ENCODE measurements at places on chromosomes 3 and 15. TPM values are rescaled to one million over a fixed set of nuclear protein-coding genes. Genes with fewer than 3 reads are reported as not detected.

DNA sequence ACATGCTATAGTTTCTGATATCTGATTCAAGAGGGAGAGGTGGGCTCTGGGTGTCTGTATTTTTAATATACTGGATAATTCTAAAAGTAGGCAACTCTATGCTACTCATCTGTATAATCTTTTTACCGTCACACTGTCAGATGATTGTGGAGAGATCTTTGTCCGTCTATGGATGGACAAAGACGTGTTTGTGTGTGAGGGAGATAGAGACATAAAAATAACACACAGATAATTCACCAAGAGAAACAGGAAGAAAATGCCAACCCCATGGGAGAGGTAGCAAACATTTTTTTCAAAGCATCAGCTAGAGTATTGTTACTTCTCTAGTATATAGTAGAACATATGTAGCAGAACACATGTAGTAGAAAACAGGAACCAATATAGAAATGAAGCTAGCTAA lies 346.1 kb downstream of the AGBL1 start:
- DNase-seq: no peak

GRCh38 chr3:176780766-176781165 lies 416.5 kb downstream of the TBL1XR1 start:
- DNase-seq: peak; percentile 1

DNA sequence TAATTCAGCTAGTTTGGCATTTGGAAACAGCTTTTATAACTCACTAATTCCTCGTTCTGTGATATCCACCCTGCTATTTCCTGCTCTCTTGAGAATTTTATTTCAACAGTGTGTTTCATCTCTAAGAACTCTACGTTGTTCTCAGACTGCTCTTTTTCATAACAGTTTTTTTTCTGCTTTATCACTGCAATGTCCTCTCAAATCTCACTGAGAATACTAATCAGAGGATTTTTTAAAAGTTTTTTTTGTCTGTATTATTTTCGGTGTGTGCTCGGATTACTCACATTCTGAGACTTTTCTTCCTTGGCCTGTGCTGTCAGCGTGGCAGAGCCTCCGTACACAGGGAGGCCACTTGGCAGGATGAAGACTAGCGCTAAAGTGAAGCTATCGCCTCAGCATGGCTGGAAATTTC lies 59.4 kb upstream of the NEO1 start:
- no peak for DNase-seq

- DNase-seq: no peak
Observed at GRCh38 chr15:32878869-32879805, 161.3 kb downstream of the GREM1 start.

- DNase-seq: peak; percentile 20
Observed at GRCh38 chr3:9122732-9123364, 126.6 kb downstream of the SRGAP3 start.

- DNase-seq: no peak
Observed at GRCh38 chr3:39408493-39409372, 2.2 kb downstream of the RPSA start.

DNA sequence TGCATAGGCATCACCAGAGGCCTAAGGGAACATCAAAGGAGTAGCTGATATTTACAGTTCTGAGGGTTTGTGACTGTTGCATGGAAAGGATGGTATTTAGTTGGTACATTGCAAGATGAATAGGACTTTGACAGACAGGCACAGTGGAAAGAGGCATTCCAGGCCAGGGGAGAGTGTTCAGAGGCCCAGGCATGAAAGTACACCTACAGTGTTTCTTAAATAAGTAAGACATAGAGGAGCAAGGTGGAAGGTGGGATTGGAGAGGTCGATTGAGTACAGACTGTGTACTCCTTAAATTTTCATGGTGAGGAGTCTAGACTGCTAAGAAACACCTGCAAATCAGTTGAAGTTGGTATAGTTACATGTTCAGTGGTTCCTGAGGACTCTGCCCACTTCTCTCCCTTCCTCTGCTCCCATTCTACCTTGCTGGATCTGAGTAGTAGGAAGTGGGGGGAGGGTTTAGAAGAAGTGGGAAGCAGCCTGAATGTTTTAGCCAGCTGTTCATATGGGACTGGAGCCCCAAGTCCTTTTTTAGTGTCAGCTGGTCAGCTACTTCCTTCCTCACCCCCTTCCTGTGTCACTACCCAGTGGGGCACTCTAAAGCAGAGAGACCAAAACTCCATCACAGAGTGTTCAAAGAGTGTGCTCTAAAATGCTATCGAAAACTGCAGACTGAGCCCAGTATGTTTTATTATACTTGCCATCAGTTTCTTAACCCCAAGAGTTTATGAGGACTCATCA lies 14.0 kb downstream of the KLHL18 start:
- no peak for DNase-seq

GRCh38 chr3:120648290-120648689 lies 33.7 kb downstream of the HGD start:
- no peak for DNase-seq

DNA sequence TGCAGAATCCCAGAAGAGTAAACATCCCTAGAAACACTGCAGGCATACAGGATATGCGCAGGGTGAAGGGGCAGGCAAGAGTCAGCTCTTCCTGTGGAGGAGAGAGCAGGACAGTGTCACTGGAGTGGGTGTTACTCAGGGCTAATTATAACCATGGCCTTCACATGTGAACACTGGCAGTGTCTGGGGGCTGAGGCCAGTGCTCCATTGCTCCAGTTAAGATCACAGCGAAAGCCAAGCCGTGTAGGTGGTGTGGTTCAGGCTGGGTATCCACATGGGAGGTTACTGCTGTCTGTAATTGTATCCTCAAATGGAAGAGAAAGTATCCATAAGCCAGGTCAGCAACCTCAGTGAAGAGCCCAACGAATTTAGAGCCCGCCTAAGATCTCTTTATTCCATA lies 84.6 kb downstream of the MESD start:
- no peak for DNase-seq

DNA sequence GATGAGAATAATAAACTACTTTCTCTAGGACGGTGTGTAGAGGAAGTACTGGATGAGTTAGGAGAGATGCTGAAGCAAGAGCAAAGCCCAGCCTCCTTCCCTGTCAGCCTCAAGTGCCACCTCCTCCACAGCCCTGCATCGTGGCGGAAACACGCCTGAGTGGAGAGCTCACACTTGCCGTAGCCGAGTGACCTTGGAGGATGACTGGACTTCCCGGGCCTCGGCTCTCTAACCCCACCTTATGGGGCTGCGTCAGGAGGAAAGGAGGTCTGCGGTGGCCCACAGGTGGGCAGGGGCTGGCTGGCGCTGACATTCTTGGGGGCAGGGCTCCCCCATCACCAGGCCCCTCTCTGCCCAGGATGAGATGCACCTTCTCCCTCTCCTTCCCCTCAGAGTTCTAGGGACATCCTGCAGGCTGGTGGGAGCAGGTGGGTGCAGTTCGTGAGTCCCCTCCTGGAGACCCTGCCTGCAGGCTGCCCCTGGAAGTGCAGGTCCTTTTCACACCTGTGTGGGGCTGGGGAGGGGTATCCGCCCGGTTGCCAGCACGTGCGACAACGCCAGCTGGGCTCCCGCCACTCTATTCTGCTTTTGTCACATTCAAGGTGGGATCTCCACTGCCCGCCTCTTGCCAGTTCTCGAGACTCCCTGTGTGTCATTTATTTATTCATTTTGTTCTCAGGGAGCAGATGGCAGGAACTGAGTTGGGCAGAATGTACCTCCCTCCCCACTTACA lies 175.2 kb downstream of the MEGF11 start:
- no peak for DNase-seq

DNA sequence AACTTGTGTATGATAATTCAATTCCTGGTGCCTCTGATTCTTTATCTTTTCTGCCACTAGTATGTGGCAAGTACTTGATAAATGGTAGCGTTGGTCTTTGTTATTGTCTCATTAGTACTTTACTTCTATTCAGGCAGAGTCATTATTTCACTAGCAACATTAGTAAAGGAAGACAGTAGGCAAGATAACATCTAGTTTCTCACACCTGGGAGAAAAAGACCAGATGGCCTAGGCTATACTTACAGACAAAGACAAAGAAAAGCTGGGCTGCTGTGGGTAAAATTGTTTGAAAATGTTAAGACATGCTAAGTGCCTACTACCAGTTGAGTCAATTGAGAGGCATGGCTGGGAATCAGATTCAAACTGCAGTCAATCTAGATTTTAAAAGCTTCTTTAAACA lies 198.7 kb upstream of the CMC1 start:
- no peak for DNase-seq

DNA sequence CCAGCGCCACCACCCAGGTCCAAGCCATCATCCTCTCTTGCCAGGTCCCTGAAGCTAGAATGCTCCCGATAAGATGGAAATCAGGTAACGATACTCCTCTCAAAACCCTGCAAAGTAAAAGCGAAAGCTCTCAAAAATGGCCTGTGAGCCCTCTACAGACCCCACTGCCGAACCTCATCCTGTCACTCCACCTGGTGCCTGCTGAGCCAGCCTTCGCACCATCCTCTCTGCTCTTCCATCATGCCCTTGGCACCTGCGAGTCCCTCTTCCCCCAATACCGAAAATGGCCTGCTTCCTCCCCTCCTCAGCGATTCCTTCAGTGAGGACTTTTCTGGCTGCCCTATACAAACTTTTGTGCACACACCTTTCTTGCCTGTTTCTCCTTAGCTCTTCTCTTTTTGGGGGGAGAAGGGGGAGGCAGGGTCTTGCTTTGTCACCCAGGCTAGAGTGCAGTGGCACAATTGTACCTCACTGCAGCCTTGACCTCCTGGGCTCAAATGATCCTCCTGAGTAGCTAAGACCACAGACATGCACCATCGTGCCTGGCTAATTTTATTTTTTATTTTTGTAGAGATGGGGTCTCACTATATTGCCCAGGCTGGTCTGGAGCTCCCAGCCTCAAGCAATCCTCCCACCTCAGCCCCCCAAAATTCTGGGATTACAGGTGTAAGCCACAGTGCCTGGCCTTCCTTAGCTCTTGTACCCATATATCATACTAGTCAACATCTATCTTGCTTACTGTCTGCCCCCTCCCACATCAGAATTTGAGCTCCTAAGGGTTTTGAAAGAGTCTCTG lies 3.0 kb downstream of the IDH2 start:
- no peak for DNase-seq

- DNase-seq: no peak
Observed at GRCh38 chr15:78715434-78715833, 74.4 kb upstream of the CHRNB4 start.

- no peak for DNase-seq
Observed at GRCh38 chr15:37220949-37221670, 120.8 kb upstream of the MEIS2 start.

DNA sequence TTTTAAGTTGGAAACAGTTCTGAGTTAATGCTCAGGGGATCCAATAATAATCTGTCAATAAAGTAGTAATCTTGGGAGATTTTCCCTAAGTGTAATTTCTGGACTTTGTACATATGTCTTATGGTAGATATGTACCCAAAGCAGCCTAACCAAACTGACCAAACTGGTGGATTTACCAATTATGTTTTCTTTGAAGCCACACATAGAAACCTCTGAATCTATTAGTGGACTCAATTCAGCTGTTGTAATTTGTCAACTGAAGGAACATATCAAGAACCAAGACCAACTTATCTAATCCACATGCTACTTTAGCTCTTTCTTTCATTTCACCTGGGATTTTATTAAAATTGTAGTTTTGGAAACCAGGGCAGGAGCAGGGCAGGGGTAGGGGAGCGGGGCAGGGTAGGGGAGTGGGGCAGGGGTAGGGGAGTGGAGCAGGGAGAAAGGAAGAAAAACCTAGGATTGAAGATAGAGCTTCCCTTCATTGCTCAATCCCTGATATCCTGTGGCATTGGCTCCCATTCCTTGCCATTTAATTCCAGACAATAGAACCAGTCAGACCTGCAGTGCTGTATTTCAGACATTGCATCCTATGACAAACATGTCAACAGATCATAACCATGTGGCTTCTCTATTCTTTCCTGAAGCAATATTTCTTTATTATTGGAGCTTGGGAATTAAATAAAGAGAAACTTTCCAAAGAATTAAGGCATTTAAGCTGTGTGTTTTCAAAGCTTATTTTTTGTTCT lies 101.8 kb downstream of the NFKBIZ start:
- peak; percentile 67 for DNase-seq

- DNase-seq: no peak
Observed at GRCh38 chr15:36265422-36265821, 314.0 kb upstream of the CDIN1 start.

- DNase-seq: no peak
Observed at GRCh38 chr3:40333416-40333815, 23.9 kb downstream of the EIF1B start.

DNA sequence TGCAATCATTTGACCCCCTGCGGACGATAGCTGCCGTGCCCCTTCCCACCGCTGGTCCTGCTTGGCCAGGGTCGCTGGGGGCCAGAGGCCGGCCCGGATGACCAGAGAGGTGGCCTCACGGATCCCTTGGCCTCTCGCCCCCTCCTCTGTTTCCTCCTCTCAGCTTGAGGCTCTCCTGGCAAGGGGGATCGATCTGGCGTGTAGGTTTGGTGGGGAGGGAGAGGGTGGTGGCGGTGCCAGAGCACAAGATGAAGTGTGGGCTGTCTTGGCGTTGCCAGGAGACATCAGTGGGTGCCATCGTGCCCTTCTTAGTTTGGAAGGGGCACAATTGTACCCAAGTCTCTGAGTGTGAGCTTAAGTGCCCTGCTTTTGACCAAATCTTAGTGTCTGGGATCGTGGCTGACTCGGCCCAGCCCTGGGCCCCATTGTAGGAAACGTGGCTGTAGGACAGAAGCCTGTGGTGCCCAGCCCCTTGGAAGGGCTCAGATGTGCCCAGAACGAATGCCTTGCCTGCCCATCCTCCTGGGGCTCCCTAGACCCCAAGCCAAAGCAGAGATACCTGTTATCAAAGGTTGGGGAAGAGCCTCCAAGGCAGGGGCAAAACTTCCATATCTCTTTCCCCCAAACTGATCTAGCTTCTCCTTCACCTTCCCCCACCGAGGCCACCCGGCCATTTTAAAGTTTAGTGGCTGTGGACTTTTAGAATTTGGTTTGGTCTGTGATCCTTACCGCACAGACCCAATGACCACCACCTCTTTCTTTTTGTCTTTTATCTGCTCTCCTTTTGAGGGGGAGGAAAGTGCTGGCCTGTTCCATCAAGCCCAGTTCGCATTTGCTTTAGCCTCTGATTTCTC lies 14.4 kb downstream of the NR2F2 start:
- DNase-seq: peak; percentile 56

GRCh38 chr3:118000219-118000618 lies 1034.4 kb downstream of the IGSF11 start:
- no peak for DNase-seq

- peak; percentile 86 for DNase-seq
Observed at GRCh38 chr3:177589911-177590381, 392.7 kb upstream of the TBL1XR1 start.

- DNase-seq: peak; percentile 41
Observed at GRCh38 chr15:75718328-75718727, 5.7 kb upstream of the CSPG4 start.

GRCh38 chr3:63617391-63617790 lies 35.1 kb upstream of the SNTN start:
- DNase-seq: no peak

The TRIM71 gene
- total RNA-seq: not detected

The GOLGA8R gene
- 0.22 TPM for total RNA-seq

The LMAN1L gene
- total RNA-seq: not detected

The ERC2 gene
- 1.5 TPM for total RNA-seq

The GPR62 gene
- not detected for total RNA-seq
